Stimulated activated CD8-positive, alpha-beta memory T cell treated with anti-CD3 and anti-CD28 coated beads, Interleukin-4, amount 100 ng/mL, for 1 hour (primary cell): ENCODE measurements at places on chromosomes 5 and 9.
A peak's percentile ranks its signal among the peaks of the same experiment; 100 is the strongest.

- no peak for DNase-seq
These were observed 7.8 kb upstream of the SMIM32 start for GRCh38 chr5:136200761-136201160.

GRCh38 chr5:76406014-76406413, 2.9 kb downstream of the IQGAP2 start:
- DNase-seq, result no peak

- DNase-seq, result no peak
These were observed 229.1 kb downstream of the ESM1 start for GRCh38 chr5:54756301-54756700.

- no peak for DNase-seq
These were observed 7.5 kb downstream of the ZNF608 start for GRCh38 chr5:124738681-124739633.

DNA sequence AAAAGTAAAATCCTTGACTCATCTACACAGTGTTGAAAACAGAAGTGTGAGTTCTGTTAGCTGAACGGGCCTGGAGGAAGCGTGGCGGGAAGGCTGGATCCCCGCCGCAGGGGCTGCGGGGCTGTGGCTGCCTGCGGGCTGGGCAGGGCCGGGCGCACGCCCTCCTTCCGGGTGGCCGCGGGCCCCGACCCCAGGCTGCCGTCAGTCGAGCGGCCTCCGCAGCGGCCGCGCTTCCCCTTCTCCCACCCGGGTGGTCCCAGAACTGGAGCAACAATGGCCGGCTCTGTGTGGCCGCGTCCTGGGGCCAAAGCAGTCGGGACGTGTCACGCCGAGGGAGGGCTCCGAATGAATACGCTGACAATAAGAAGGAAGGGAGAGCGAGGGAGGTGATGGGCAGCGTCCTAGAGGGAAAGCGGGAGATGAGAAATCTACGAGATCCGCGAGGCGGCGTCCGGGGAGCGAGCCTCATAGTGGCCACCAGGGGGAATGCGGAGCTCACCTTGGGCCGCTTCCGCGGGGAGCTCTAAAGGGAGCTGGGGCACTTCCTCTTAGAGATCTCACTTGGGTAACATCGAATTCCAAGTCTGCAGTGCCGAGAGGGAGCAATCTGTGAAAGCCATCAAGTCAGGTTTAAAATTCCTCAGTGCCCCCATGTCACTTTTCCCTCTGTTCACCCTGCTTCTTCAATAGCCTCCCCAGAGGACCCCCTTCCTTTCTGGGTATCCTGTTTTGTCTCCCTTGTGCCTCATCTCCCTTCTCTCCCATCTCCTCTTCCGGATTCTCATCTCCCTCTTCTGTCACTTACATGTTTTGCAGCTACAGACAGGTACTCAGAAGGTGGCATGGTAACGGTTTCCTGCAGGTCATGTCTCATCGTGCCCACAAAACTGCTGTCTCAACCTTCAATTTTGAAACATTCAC, 83.9 kb downstream of the SLC1A3 start:
- DNase-seq, result peak; percentile 33

DNA sequence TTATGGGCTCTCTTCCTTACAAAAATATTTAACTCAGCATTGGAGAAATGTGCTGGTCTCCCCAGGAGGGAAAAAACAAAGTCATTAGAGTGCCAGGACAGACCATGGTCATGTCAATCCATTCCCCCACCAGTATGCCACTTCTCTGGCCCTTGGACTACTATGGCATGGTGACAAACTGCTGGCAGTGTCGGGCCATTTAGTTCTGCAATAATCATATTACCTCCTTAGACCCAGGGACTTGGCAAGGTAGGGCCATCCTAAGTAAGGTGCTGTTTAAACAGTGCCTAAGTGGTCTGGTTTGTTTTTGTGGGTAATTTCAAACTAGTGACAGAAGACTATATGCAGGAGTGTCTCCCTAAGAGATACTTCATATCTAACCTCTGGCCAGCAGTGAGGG, 177.8 kb upstream of the STK32A start:
- no peak for DNase-seq

DNA sequence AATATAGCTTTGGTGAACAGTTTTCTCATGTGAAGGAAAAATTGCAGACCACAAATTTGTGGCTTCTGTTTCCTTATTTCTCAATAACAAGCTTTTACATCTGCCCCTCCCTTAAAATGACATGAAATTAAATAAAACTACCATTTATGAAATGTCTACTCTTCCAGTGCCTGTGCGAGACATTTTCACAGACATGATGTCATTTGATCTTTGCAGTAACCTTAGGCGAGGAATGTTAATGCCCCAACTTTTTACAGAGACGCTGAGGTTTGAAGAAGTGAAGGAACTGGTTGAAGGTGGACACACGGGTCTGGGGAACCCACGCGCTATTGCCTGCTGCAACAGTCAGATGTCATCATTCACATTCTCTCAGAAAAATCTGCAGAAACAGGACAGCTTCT, 61.5 kb downstream of the OSTF1 start:
- no peak for DNase-seq

- no peak for DNase-seq
These were observed 10.0 kb upstream of the ZNF483 start for GRCh38 chr9:111514967-111515366.
